Brain microvascular endothelial cell (primary cell): ENCODE measurements at places on chromosomes 11 and 22.

DNA sequence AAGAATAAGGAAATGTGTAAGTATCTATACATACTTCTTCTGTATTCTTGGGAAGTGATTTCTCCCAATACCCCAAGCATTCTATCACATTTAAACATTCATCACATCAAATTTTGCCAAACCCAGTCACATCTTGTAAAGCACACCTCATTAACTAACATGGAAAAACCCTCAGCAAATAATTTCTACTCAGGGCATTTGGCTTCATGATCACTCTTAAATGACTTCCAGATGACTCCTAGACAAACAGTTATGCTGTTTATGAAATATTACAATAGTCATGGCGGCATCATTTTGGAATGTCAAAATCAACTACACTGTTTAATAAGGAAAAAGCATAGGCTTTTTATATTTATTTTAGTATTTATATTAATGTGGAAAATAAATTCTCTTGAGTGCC lies 47.3 kb upstream of the CCDC34 start:
- no peak for DNase-seq

GRCh38 chr11:131544591-131544990 lies 174.2 kb downstream of the NTM start:
- DNase-seq: no peak

DNA sequence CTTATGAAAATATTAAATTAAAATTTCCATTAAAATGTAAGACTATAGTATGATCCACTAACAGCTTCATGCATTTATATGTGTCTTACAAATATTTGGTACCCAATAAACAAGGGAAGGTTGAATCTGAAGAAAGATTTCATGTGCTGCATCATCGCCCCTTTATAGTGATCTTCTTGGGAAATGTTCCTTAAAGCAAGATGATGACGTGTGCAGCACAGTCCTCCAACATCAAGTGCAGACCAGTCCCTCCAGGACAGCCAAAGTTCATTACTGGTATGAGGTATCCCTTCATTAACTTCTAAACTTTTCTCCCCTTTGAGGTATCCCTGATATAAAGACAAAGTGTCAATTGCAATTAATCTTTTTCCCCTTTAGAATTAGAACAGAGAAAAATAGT lies 567.0 kb downstream of the METTL15 start:
- DNase-seq: no peak

DNA sequence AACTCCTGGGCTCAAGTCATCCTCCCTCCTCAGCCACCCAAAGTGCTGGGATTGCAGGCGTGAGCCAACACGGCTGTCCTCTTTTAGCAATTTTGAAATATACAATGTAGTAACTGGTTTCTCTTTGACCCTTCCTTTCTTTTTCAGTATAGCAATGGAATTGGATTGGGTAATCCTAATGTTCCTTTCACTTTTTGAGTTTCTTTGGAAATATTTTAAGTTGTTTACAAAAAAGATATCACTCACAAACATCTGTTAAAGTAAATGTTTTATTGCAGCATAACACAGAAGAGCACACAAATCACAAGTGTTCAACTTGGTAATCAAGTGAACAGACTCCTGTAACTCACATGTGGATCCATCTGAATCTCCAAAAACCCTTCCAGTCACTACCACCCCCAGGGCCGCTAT lies 44.6 kb upstream of the EP300 start:
- no peak for DNase-seq

DNA sequence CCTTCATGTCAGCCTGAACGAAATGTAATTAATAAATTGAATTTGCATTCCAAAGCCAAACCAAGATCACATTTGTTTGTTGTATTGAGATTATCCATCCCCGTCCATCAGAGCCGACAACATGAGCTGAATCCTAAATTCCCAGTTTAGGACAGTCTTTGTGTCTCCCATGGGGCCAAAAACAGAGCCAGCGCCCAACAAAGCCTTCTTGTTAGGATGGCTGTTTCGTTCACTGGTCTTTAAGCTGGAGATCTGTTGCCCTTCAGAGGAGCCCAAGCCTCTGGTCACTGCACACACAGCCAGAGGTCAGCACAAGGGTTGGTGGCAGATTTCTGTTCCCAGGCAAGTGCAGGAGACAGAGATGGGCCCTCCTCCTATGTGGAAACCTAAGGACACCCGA lies 25.8 kb downstream of the DSCAML1 start:
- no peak for DNase-seq

DNA sequence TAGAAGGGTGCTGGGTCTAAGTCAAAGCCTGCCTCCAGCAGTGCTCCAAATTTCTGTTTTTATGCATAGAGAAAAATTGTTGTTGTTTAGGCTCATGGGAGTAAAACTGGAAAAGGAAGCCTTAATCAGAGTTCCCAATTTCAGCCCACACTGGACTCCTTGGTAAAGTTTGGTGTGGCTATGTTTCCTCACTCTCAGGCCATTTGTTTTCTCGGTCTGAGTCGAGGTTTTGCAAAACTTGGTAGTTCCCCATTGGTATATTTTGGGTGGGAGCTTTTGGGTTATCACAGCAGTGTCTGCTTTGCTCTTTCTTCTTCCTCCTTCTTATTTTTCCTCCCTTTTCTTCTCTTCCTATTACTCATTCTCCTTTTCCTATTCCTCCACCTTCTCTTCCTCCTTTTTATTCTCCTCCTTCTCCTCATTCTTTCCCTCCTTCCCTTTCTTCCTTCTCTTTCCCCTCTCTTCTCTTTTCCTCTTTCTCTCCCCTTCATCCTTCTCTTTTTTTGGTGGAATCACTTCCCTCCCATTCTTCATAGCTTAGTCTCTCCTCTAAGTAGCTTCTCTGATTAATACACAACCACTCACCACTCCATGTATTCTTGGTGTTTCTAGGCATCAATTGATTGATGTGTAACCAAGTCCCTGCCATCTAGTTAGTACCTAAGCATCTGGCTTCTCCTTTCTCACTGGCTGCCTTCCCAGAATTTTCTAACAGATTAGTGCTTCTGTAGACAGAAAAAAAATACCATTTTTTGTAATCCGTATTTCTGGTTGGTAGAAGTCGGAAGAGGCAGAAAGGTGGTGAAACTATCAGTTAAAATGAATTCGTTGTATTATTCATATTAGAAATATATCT lies 10.1 kb downstream of the SLC5A1 start:
- no peak for DNase-seq

- peak; percentile 4 for DNase-seq
Measured at GRCh38 chr11:79762279-79762921, 321.6 kb upstream of the TENM4 start.

- no peak for DNase-seq
Measured at GRCh38 chr11:95050595-95051202, 1.5 kb downstream of the KDM4F start.

DNA sequence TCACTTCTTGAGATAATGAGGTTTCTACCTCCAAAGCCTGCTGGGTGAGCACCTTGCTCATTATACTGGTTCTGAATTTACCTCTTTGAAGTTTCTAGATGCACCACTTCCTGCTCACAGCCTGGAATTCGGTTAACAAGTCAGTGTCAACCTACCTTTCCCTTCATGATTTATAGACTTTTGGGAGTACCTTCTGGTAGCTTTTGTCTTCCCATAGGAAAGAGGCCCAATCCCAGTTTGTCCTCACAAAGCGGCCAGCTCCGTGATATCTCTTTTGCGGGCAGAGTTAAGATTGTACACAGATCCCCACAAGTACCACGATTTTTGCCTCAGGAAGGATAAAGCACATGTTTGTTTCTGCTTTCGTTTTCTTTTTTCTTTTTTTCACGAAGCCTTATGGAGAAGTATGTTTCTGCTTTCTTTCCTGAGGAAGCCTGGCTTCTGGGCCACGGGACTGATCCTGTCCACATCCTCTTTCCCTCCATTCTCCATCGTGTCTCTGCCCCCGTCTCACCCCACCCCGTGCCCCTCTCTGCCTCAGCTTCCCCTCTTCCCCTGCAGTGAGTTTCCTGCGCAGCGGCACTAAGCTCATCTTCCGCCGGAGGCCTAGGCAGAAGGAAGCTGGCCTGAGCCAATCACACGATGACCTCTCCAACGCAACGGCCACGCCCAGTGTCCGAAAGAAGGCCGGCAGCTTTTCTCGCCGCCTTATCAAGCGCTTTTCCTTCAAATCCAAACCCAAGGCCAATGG lies 5.7 kb upstream of the HINFP start:
- DNase-seq: no peak

DNA sequence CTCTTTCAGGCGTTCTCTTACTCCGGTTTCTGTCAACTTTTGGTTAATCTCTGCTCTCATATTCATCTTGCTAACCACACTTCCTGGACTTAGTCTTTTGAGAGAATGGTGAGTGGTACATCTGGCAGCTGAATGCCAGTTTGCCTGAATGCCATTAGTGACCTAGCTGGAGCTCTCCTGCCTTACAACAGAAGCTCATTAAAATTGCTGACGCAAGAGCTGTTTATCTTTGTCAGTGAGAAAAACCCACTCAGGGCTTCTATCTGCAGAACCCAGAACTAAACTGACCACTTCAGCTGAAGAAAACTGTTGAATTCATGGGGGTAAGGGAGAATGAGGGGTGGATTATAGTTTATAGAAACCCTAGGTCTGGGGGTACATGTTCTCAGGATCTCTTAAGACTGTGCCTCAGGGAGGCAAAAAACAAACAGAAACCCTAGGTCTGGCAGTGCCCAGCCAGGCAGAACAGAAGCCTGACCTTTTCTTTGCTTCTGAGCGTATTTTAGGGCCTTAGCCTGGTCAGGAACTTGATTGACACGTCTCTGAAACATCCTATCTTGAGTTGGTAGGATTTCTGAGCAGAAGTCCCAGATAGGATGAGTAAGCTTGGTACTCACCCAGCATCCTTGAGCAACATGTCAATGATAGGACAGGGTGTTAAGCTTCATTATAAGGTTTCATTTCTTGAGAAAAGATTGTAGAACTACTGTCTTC lies 52.8 kb upstream of the YWHAH start:
- DNase-seq: no peak

- DNase-seq: no peak
Measured at GRCh38 chr22:48071828-48072227, 1309.4 kb downstream of the TBC1D22A start.

GRCh38 chr11:10044618-10045017 lies 249.4 kb downstream of the SBF2 start:
- DNase-seq: no peak

GRCh38 chr11:23933721-23934120 lies 563.1 kb upstream of the LUZP2 start:
- DNase-seq: no peak

GRCh38 chr22:23281406-23282088 lies 101.2 kb downstream of the BCR start:
- DNase-seq: peak; percentile 67

DNA sequence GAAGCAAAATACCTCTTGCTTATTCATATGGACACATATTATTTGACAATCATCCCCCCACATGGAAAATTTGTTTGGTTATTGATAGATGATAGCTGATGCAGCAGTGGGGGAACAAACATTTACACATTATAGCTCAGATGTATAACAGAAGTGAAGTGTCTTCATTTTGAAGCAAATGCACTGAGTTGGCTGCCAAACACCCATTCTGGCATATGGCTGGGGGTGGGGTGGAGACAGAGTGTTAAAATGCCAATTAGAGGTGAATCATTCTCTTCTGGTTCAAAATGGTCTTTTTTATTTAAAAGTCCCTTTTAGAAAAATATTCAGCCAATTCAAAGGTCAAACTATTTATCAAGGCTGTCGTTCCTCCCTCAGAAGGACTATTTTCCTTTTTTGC lies 157.3 kb upstream of the TRPC6 start:
- DNase-seq: no peak

DNA sequence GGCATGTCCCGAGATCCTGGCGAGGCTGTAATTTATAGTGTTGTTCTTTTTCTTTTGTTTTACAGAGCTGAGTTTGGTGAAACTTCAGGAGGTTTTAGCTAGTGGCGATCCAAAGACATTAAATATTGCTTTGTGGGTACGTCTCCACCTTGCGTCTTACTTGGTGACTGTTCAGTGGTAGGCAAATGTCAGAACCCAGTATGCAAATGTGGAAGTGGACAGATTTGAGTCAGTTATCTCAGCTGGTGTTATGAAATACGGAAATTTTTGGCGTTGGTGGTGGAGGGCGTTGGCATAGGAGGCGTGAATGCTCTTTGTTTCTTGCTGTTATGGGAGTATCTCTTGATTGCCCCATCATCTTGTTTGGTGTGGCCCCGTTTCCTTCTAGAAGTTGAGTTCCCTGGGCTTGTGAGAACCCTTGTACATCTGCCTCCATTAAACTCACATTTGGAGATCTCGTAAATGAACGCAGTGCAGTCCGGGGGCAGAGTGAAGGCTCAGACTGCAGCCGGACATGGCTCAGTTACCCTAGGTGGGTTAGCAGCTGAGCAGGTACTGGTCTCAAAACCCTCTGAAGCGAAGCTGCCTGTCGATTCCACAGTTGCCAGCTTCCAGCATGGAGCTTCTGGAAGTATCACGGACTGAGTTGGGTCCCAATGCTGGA lies 39.9 kb downstream of the PTPRJ start:
- no peak for DNase-seq

- no peak for DNase-seq
Measured at GRCh38 chr22:22465094-22465602, 43.4 kb downstream of the ZNF280B start.

- DNase-seq: no peak
Measured at GRCh38 chr22:44316393-44317122, 3.8 kb upstream of the SHISAL1 start.

- peak; percentile 86 for DNase-seq
Measured at GRCh38 chr22:27531782-27532530, 269.6 kb downstream of the MN1 start.

DNA sequence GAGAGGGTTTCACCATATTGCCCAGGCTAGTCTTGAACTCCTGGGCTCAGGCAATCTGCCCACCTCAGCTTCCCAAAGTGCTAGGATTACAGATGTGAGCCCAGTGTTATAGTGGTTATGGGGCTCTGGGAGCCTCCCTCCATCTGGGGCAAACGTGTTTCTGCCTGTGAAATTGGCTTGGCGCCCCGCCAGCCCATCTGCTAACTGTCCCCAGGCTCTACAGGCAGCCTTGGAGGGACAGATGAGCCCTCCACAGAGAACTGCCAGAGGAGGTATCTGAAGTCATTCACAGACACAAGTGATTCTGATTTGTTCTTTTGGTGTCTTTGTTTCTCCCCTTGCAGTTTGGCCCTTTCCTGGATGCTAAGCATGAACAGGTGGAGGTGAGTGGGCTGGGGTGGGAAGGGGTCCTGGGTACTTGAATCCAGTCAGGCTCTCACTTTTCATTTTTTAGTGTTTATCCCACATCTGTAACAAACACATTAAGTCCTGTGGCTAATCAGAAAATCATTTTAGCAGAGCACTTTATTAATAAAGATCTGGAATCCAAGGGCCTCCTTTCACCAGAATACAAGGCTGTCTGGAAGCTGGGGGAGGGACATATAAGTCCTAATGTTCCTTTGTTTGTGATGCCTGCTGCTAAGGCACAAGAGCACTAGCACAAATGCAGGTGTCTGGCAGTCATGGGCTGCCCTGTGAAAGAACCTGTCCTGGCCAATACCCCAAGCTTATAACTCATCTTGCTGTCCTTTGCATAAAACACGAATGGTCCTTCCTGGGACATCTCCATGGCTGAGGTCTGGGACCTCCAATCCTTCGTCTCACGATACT lies 25.7 kb upstream of the CDC42EP2 start:
- no peak for DNase-seq

DNA sequence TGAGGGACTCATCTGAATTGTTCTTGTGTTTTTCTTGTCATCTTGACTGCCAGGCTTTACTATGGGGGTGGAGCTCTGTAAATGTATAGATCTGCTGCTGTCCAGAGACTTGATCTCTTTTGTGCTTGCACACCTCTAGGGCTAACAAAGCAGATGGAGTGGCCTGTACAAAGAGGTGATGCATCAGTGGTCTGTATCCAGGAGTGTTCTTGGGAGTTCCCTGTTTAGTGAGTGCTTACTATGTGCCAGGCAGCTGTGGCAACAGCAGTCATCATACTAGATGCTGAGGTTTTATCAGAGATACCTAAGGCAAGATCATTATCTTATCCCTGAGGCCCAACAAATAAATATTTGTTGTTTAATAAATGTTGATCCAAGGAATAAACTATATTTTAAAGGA lies 33.4 kb downstream of the STIM1 start:
- DNase-seq: no peak
